Tibial artery (tissue), 4 donors: ENCODE measurements at places on chromosomes 2 and 18.

DNA sequence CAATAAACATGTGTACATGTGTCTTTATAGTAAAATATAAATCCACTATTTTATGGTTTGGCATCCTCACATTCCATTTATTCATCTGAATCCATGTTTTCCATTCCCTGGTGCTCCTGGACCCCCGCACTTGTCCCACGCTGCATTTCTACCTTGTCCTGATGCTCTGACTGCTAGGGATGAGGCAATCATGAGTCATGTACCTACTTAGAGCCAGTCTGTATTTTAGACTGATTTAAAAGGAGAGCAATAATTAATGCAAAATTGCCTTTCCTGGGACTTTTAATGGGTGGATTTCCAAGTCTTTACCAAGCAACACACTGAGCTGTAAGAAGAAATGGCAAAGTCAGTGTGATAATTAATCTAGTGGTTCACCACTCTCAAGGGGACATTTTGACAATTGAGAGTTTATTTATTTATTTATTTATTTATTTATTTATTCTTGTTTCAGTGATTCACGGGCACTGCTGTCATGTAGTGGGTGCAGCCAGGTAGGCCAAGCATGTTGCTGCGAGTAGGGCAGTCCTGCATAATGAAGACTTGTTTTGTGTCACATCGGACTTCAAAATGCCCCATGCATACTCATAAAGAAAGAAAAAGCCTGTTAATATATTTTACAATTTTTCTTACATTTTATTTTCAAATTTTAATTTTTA, 419.3 kb upstream of the VWC2L start:
- H3K36me3 ChIP-seq, result no peaks in the 10 kb centered on the region
- H3K4me3 ChIP-seq, result no peak overlapping the region
- H3K27me3 ChIP-seq, result no peaks in the 10 kb centered on the region

DNA sequence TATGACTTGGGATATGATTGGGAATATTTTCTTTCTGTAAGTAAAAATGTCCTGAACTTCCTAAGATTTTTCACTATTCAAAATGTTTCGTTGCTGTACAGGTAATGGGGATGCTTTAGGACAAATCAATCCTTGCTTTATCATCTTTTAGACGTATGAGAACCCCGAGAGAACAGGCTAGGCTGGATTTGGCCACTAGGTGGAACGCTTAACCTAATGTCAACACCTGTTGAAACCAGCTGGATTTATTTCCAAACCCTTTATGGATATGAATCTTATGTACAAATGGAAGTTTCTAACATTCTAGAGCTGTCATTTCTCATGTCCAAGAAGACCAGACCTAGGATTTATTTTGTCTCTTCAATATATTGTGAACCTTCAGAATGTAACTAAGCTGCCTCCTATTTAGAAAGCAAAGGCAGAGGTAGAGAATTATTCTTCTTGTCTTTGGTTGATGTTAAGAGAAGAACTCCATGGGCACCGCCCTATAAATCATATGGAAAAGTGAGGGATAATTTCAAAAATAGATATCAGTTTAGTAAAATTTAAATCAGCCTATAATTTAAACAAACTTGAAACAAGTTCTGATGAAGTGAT, 96.7 kb downstream of the PMAIP1 start:
- no peaks in the 10 kb centered on the region for H3K27me3 ChIP-seq
- H3K4me1 ChIP-seq, result no peaks in the 10 kb centered on the region
- H3K4me3 ChIP-seq, result no peak overlapping the region
- no peak overlapping the region for H3K27ac ChIP-seq
- no peaks in the 10 kb centered on the region for H3K36me3 ChIP-seq
- no peak for DNase-seq

DNA sequence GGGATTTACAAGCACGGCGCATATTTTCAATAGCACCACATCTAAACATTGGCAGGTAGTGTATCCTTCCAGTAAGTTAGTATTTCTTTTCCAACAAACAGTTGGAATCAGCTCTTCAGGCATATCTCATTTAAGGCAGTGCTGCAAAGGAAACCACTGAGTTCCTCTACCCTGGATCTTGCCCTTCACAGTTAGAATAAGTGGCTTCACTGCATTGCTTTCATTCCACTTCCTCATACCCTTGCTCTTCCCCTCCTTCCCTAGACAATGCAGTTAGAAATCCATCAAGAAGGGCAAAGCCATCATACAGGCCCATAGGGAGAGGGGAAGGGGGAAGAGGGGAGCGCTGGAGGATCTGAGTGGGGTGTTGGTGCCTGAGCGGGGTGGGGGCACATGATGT, 173.7 kb downstream of the FBXO15 start:
- no peaks in the 10 kb centered on the region for H3K36me3 ChIP-seq
- no peak for DNase-seq
- no peak overlapping the region for H3K4me3 ChIP-seq
- no peaks in the 10 kb centered on the region for H3K4me1 ChIP-seq
- H3K27ac ChIP-seq, result no peak overlapping the region

DNA sequence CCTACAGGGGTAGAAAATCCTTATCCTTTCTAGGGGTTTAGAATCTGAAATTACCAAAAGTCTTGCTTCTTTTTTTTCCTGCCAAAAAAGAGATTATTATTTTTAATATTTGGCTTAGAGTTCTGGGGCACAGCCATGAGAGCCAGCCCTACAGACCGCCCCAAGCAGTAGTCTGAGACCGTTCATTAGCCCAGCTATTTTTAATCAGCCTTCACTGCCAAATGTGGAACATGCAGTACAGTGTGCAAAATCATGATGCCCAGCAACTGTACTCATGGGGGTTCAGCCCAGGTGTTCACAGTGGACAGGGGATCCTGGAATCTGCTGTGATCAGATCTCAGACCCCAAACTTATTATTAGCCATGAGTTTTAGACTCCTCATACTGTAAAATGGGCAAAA, 60.4 kb downstream of the GRB14 start:
- H3K27ac ChIP-seq, result no peak overlapping the region
- DNase-seq, result no peak
- H3K27me3 ChIP-seq, result no peaks in the 10 kb centered on the region
- H3K36me3 ChIP-seq, result no peaks in the 10 kb centered on the region
- H3K4me1 ChIP-seq, result peaks cover 11% of the 10 kb centered on the region

GRCh38 chr2:118940486-118941120, 1.4 kb upstream of the MARCO start:
- peak; percentile 55 for DNase-seq
- no peak overlapping the region for H3K27ac ChIP-seq
- H3K4me3 ChIP-seq, result no peak overlapping the region
- no peaks in the 10 kb centered on the region for H3K4me1 ChIP-seq

DNA sequence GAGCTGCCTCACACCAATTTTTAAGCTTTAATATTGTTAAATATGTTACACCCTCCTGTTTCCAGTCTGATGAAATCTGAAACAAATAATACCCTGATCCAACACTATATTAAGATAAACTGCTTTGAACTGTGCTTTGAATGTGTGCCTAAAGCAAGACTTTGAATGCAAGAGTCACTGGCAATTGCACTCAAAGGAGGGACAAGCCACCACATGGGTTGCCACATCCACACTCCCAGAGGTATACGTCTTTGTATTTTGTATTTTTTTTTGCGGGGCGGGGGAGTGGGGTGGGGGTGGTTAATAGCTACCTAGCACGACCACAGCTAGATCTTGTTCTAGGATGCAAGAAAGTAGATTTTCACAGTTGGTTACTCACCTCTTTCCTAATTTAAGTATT, 1.8 kb upstream of the ZEB2 start:
- no peaks in the 10 kb centered on the region for H3K27me3 ChIP-seq
- peak overlapping the region; percentile 71 for H3K4me3 ChIP-seq
- no peaks in the 10 kb centered on the region for H3K36me3 ChIP-seq
- peaks cover 6% of the 10 kb centered on the region for H3K4me1 ChIP-seq

GRCh38 chr2:64542071-64543007, 18.2 kb downstream of the AFTPH start:
- no peak overlapping the region for H3K4me3 ChIP-seq
- no peaks in the 10 kb centered on the region for H3K27me3 ChIP-seq
- no peak overlapping the region for H3K27ac ChIP-seq

DNA sequence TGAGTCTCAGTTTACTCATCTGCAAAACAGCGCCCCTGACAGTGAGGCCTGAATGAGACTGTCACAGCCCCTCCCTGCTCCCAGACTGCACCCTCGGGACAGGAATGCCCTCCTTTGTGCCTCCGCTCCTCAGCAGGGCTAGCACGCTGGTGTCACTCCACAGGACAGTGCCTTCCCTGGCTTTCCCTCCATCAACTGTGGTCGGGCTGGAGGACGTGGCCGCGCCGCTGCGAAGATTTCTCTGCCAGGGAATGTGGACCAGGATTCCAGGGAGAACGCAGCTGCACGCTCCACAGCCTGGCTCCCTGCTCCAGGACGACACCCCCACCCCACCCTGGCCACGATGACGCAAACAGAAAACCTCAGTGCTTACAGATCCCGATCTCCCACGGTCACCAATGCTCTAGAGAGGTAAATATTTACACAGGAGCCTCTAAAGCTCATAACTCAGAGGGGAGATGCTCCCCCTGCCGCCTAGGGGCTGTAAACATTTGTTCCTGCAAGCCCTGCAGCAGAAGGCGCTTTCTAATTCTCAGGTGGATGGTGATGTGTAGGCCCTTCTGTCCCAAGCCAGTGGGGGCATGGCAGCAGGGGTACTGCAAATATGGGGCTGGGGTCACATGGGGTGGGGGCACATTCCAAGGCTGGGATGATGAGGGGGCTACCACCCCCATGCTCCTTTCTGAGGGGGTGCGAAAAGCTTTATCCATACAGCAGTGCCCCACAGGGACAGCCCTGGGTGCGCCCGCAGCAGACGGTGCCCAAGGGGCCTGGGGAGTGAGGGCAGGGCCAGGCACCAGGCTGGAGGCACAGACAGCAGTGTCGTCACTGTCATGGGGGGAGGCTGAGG, 12.4 kb downstream of the HS6ST1 start:
- H3K4me3 ChIP-seq, result no peak overlapping the region
- no peaks in the 10 kb centered on the region for H3K36me3 ChIP-seq
- no peak for DNase-seq
- no peaks in the 10 kb centered on the region for H3K27me3 ChIP-seq
- peaks cover 32% of the 10 kb centered on the region for H3K4me1 ChIP-seq
- peak overlapping the region; percentile 24 for H3K27ac ChIP-seq

DNA sequence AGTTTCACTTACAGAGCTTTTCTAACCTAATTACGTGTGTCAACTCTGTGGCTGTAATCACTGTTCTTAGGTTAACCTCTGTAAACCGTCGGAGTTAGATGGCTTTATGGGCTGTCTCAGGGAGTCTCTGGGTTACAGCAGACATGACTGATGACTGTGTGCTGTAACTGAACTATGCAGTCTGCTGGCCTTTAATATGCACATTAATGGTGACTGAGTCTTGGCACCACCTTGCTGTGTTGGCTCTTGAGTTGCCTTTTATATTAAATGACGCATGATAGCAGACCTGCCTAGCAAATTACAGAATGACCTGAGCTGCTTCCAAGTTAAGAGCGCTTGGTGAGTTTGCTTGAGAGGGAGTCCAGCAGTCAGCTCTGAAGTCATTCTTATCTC, 90.1 kb downstream of the ACKR3 start:
- peak; percentile 11 for DNase-seq
- H3K36me3 ChIP-seq, result no peaks in the 10 kb centered on the region
- H3K4me1 ChIP-seq, result peaks cover 42% of the 10 kb centered on the region
- H3K27ac ChIP-seq, result no peak overlapping the region
- no peak overlapping the region for H3K4me3 ChIP-seq

DNA sequence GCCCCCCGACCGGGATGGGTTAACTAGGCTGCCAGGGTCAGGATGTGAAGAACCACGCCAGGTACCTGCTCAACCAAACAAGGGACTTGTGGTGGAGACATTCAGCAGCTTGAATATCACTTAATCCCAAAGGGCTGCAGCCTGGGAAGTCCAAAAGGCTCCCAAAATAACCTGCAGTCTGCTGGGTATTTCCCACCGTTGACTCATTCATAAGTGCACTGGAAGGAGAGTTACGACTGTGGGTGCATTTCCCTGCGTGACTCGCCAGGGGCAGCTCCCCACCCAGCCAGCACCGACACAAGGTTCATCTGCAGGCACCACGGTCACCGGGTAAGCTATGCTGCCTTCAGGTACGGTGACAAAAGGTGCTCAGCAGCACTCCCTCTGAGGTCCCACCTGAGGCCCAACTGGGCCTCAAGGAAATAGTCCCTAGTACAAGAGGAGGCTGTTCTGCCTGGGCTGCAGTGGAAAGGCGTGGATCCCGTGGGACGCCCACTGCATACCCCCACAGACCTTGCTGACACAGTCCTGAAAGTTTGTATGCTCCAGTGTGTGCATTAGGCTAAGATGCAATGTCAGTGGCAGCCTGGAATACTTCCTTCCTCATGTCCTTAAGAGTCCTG, 86.5 kb downstream of the UXS1 start:
- H3K4me1 ChIP-seq, result peaks cover 5% of the 10 kb centered on the region
- peaks cover 11% of the 10 kb centered on the region for H3K36me3 ChIP-seq
- no peak overlapping the region for H3K4me3 ChIP-seq

DNA sequence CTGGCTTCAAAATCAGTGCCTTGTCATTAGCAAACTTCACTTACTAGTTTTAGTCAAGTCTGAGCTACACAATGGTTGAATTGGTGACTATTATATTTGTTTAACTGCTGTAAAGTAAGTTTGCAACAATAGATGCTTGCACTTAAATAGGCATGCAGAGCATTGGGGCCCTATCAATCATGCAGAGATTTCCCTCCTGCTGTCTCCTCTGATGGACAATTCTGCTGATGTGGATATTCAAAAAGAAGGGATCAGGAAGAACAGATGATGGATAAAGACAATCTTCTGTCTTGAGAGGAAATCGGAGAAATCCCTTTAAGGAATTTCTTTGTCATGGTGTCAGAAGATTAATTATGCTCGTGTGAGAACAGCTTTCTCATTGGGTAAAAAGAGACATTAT, 89.0 kb downstream of the GREB1L start:
- H3K4me1 ChIP-seq, result peaks cover 19% of the 10 kb centered on the region
- no peaks in the 10 kb centered on the region for H3K36me3 ChIP-seq
- H3K27ac ChIP-seq, result no peak overlapping the region
- H3K4me3 ChIP-seq, result no peak overlapping the region

- no peak overlapping the region for H3K4me3 ChIP-seq
- no peak for DNase-seq
- no peak overlapping the region for H3K27ac ChIP-seq
- H3K4me1 ChIP-seq, result no peaks in the 10 kb centered on the region
These were observed 424.2 kb downstream of the TSN start for GRCh38 chr2:122179492-122180165.

DNA sequence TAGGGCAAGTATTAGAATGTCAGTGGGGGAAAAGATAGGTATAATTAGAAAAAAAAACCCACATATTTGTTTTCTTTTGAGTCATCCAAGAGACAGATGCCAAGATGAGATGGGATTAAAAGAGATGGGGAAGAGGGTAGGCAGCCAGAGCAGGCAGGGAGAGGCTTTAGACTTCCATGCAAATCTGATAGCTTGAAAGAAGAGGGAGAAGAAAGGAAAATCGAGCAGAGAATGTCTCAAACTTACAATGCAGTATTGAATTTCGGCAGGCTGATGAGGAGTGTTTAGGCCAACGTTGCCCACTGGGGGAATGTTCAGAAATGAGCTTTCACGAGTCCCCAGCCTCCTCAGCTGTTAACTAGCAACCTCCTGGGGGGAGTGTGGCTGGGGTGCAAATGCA, 91.3 kb downstream of the SPATS2L start:
- H3K36me3 ChIP-seq, result no peaks in the 10 kb centered on the region
- no peaks in the 10 kb centered on the region for H3K4me1 ChIP-seq
- no peak for DNase-seq
- no peak overlapping the region for H3K27ac ChIP-seq
- no peaks in the 10 kb centered on the region for H3K27me3 ChIP-seq

GRCh38 chr2:47079515-47080412, 75.3 kb downstream of the STPG4 start:
- DNase-seq, result no peak
- no peaks in the 10 kb centered on the region for H3K27me3 ChIP-seq
- H3K4me1 ChIP-seq, result peaks cover 57% of the 10 kb centered on the region
- H3K4me3 ChIP-seq, result no peak overlapping the region
- peak overlapping the region; percentile 42 for H3K27ac ChIP-seq
- H3K36me3 ChIP-seq, result no peaks in the 10 kb centered on the region
